ENCODE measurements at places on chromosomes 13 and 19.
A peak's percentile ranks its signal among the peaks of the same experiment; 100 is the strongest.

DNA sequence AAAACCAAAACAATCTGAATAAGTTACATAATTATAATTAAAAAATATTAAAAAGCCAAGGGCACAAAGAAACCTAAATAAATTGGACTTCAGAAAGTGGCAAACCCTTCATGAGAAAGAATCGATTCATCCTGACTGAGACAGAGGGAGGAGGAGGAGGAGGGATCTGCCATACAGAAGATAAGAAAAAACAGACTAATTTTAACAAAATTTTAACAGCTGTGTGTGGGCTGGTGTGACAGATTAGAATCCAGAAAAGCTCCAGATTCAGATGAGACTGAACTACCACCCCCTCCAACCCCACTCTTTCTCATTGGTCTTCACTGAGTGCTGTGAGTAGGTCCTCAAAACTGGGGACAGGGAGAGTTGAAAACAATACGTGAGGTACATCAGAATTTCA, 111.5 kb upstream of the HTR2A start:
- no peak for DNase-seq

DNA sequence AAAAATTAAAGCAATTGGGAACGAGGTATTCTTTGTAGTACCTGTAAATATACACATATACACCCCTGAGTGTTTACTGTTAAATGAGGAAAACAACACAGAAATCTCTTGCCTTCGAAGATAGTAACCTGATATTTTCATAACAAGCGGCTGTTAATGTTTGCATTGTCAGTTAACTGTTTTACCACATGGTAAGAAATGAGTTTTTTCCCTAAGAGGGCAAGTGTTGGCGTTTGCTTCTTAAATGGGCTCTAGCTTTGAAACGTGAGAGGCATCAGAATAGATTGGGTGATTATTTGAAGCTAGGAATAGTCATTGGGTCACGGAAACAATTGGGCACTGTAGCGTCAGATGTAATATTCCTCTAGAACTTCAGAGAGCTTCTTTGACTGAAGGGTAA, 22.0 kb upstream of the UPF3A start:
- no peak for DNase-seq

DNA sequence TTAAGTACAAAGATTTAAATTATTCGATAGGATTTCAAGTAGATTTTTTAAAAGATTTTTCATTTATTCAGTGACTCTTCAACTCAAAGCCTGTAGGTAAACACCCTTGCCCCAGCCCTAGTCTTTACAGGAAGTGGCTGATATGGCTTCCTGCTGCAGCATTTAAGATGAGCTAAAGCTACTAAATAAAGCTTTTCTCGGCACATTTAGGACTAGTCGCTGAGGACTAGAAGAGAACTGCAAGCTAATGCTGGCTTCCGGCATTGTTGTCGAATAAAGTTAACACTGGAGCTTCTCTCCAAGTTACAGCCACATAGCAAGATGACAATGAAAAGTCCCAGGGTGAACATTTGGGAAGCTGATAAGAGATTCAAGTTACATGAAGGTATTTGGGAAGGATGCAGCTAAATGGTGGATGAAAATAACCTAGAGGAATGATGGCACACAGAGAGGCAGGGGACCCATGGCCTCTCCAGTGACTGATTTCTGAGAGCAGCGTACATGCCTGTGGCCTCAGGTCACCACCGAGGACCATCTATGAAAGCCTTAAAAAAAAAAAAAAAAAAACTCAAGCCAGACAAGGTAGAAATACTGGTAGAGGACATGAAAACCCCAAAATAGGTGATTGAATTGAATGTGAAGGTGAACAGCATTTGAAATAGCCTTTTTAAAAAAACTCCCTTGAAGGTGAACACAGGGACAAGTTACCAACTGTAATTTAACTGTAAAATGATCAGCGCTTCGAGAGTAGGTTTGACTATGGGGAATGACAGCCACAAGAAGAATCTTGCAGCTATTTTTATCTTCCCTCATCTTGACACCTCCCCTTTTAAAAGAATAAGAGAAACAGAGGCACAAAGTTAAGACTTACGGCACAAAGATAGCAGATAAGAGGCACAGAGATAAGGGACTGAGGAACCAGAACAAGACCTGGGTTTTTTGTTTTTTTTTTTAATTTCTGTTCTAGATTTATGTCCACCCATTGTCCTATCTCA, 155.4 kb downstream of the DCT start:
- DNase-seq, result no peak

DNA sequence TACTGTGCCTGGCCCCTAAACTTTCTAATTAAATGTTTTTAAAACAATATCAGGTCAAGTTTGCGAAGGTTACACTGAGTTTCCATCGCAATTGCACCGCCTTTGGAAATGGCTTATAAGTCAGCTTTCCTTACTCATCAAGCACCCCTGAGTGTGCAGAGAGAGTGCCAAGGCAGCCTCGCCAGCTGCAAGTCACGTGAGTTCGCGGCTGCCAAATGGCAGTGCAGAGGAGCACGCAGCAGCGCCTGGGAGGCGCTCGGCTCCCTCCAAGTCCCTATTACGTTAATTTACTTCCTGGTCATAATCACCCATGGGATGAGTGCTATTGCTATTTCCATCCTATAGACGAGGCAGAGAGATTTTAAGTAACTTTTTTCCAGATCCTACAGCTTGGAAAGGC, 319.6 kb downstream of the TEX29 start:
- DNase-seq, result no peak

GRCh38 chr13:31234729-31235128, 35.0 kb downstream of the B3GLCT start:
- DNase-seq, result no peak

GRCh38 chr19:12949363-12950283, 4.0 kb downstream of the RAD23A start:
- no peak for DNase-seq

- peak; percentile 84 for DNase-seq
These were observed at the start of the genes NDUFA7 and RPS28 for GRCh38 chr19:8321067-8321985. TSS of gene NDUFA7 (minus strand) at chr19:8321375. CDS start at chr19:8321358, 17 bp downstream. TSS of gene RPS28 (plus strand) at chr19:8321496. CDS start at chr19:8321531, 35 bp downstream.

- DNase-seq, result no peak
These were observed 1599.2 kb downstream of the OLFM4 start for GRCh38 chr13:54627646-54628372.

DNA sequence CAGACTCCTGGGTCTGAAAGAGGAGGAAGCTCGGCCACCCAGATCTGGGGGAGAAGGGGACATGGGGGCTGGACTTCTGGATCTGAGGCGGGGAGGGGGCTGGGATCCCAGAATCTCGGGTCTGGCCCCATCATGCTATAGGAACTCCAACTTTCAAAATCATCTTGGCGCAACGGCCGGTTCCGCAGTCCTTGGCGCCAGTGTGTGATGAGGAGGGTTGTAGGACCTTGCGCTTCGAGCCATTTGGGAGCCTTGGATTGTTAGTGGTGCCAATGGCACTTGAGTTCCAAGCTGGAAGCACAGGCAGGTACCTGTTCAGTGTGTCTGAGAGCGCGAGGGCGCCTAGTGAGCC, 324 bp downstream of the RUVBL2 start:
- DNase-seq, result no peak

DNA sequence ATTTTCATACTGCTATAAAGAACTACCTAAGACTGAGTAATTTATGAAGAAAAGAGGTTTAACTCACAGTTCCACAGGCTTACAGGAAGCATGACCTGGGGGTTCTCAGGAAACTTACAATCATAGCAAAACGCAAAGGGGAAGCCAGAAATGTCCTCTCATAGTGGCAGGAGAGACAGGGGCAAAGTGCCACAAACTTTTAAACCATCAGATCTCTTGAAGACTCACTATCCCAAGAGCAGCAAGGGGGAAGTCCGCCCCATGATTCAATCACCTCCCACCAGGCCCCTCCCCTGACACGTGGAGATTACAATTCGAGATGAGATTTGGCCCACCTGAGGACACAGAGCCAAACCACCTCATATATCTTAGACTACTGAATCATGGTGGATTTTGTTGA, 198.7 kb downstream of the KCTD12 start:
- no peak for DNase-seq

DNA sequence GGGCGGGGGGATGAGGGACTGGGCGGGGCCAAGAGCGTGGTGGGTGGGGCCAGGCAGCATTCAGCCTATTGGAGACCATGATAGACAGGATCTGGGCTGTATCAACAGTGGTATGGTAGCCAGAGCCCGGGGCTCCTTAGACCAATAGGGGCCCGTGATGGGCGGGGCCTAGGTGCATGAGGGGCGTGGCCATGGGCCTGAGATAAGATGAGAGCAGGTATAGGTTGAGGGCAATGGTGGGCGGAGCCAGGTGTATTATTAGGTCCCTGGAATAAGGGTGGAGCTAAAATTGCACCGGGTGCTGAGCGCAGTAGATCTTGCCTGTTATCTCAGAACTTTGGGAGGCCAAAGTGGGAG, 5.3 kb downstream of the ABCA7 start:
- DNase-seq, result no peak

DNA sequence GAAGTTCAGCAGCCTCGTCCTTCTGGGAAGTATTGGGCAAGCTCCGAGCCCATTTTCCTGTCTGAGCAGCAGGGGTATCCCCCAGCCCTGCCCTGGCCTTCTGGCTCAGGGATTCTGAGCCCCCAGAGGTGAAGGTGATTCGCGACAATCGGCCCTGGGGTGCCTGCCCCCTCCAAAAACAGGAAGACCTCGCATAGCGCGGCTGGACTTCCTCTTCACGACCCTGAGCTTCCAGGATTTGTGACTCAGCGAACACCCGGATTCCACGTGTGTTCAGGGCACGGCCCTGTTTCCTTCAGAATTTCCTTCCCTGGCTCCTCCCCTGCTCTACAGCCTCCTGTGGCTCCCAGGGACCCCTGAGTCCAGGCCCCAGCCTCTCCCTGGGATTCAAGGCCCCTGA, at the start of gene SEMA6B:
SEMA6B (minus strand) TSS at position 116 of the 400 bp plus-strand sequence. CDS start 1,227 bp downstream, outside the sequence.
- no peak for DNase-seq

- DNase-seq, result no peak
These were observed 8.3 kb downstream of the CACTIN start for GRCh38 chr19:3618144-3618810.

- no peak for DNase-seq
These were observed 166.9 kb upstream of the KL start for GRCh38 chr13:32849369-32849768.

- DNase-seq, result no peak
These were observed at the start of gene IL11 for GRCh38 chr19:55370305-55370988. TSS of gene IL11 (minus strand) at chr19:55370463. CDS start at chr19:55370310, 153 bp downstream.

GRCh38 chr13:110128546-110128945, 178.4 kb downstream of the COL4A1 start:
- DNase-seq, result no peak

DNA sequence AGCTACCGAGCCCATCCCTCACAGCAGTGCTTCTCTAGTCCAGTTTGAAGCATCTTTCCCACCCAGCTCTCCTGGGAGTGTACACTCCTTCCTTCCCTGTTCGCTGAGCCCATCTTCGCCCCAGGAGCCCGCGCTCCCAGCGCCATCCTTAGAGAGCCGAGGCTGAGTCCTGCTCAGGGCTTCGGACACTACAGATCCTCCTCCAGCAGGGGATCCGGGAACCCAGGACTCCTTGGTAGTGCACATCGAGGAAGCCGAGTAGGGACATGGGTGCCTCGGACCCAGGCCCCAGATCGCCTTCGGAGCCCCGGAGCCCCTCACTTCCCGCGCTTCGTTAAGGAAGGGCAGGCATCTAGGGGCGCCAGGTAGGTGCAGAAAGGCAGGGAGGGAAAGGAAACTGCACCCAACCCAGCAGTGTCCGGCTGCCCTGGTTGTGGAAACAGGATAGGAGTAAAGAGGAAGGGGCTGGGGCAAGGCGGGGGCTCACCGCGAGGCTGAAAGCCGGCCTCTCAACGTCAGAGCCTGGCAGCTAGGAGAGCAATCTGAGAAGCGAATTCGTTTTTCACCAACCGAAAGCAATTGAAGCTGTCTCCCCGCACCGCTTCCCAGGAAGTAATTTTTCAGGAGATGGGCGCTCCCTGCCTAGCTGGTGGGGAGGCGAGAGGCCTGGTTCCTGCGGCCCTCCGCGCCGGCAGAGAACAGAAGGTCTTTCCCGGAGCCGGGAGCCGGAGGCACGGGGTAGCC, 1.0 kb downstream of the PDX1 start:
- DNase-seq, result no peak

GRCh38 chr13:71677124-71677523, 189.9 kb downstream of the DACH1 start:
- no peak for DNase-seq

- no peak for DNase-seq
These were observed 6.4 kb upstream of the BST2 start for GRCh38 chr19:17411801-17412200.

GRCh38 chr19:54420383-54421168, 5.3 kb downstream of the TTYH1 start:
- no peak for DNase-seq

DNA sequence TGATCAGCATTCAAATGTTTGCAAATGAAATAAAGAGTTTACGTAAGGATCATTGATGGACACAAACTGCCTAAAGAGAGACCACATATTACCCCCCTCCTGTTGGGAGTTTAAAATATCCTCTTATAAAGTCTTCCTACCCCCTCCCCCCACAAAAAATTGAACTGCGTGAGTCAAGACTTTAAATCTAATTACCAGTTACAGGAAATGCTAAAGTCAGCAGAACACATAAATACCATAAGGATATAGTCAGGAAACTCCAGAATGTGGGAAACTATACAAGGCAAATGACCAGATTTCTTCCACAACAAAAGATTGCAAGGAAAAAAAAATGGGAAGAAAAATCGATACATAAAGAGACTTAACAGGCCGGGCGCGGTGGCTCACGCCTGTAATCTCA, 44.4 kb upstream of the FARP1 start:
- DNase-seq, result no peak

DNA sequence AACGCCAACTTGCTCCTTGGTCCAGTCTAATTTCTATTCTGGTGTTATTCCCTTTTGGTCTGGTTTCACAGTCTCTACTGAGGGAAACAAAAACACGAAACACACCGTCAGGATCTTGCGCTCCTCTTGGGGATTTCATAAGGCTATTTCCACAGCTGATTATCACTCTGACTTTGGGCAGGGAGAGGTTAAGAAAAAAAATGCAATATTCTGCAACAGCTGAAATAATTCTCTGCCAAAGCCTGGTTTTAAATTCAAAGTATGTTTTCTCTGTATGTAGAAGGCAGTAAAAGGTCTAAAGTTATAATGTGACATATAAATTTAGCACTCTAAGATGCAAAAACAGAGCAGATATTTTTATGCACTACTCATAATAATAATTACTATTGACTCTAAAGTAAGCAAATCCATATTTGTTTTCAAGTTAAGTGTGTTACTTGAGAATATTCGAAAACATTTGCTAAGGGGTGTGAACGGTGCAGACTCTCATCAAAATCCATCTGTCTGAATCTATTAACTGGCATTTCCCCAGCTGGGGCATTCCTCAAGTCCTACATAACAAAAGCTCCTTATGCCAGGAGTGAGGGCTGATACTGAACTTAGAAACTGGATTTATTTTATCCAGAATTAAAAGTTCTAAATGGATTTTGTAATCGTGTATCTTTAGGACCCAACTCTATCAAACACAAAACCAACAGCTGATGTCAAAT, 38.4 kb upstream of the STARD13 start:
- no peak for DNase-seq
